ENCODE measurements at places on chromosomes 7 and 10.
A peak's percentile ranks its signal among the peaks of the same experiment; 100 is the strongest.

DNA sequence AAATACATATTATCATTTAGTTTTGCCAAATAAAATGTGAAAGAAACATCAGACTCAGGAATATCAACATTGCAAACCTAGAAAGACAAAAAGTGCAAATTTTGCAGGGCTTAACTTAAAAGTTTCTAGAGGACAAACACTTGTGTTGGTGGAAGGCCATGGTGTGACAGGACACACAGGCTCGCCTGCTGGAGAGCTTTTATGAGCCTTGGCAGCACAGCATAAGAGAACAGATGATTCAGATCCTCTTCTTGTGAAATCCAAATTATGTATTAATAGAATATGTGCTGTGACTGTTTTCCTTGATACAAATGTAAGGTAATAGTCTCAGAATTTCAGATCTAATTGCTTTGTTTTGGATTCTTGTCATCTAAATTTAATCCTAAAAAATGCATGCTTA lies 72.9 kb upstream of the ABCB5 start:
- DNase-seq: no peak

- DNase-seq: no peak
Measured at GRCh38 chr10:127306479-127306878, 110.1 kb upstream of the INSYN2A start.

- no peak for DNase-seq
Measured at GRCh38 chr7:115038158-115038557, 116.3 kb downstream of the MDFIC start.

- no peak for DNase-seq
Measured at GRCh38 chr7:27520815-27521790, 141.6 kb downstream of the HIBADH start.

GRCh38 chr10:32446536-32447406 lies 831 bp downstream of the CCDC7 start:
- DNase-seq: peak; percentile 8

DNA sequence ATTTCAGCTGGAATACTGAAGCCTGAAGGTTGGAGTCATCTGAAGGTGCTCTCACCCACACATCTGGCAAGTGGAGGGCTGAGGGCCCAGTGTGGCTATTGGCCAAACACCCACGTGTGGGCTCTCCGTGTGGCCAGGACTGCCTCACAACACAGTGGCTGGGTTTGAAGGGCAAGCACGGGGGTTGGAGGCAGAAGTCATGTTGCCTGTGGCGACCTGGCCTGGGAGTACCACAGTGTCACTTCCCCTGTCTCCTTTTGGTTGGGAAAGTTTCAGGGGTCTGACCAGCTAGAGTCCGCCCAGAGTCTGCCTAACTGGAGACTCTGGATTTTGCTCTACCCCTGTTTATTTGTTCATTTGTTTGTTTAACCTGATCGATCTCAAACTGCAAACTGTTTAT lies 169.5 kb downstream of the DNAJB6 start:
- no peak for DNase-seq

- DNase-seq: no peak
Measured at GRCh38 chr7:27032839-27033238, 63.0 kb downstream of the HOXA1 start.

DNA sequence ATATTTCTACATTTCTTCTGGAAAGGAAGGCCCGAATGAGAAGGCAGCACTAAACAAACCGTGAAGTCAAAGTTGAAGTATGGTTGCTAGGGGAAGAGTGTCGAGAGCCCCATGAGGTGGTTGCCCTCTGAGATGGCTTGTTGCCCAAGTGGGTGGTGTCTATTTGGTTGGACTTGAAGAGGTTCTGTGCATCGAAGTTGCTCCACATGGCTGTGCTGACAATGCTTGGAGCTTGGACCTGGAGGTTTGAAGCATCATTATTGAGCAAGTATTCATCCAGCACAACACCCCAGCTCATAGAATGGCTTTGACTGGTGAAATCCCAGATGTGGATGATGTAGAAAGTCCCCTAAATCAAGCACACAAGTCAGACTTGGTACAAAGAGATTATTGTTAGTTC lies 165.2 kb upstream of the CDCA7L start:
- no peak for DNase-seq

- DNase-seq: no peak
Measured at GRCh38 chr7:106534271-106534846, 126.6 kb downstream of the CCDC71L start.

DNA sequence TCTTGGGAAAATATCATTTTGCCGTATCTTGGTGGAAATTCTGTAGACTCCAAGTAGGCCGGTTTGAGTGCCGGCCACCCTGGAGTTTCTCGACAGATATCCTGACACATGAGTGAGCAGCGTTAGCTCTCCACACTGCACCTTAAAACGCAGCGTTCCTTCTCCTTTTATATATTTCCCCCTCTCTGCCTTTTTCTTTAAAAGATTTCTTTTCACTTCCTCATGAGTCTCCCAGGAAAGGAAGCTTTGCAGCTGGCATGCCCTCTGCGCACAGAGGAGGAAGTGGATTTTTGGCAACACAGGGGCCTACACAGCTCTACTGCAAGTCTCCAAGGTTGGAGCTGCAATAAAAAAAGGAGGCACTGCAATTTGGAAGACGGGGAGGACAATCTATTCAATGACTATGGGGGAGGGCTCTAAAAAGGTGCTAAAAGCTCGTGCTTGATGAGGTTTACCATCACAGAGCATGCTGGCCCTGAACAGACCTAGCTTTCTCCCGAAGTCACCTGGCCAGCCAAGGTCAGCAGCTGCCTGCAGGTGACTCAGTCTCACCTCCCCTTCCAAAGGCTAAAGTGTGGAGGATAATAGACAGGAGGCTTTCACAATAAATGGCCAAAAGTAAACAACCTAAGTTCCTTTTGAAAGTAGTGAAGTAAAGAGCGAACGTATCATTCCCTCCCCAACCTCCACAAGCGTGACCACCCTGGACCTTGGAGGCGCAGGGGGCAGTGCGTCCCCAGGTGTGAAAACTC lies 252.8 kb downstream of the ZMYND11 start:
- DNase-seq: no peak

- DNase-seq: peak; percentile 68
Measured at GRCh38 chr10:6667679-6668270, 87.7 kb upstream of the PRKCQ start.

- DNase-seq: no peak
Measured at GRCh38 chr10:103715430-103715829, 139.9 kb downstream of the SH3PXD2A start.

Data from HAP-1 (cell line).